ENCODE measurements at places on chromosomes 1 and 21.

DNA sequence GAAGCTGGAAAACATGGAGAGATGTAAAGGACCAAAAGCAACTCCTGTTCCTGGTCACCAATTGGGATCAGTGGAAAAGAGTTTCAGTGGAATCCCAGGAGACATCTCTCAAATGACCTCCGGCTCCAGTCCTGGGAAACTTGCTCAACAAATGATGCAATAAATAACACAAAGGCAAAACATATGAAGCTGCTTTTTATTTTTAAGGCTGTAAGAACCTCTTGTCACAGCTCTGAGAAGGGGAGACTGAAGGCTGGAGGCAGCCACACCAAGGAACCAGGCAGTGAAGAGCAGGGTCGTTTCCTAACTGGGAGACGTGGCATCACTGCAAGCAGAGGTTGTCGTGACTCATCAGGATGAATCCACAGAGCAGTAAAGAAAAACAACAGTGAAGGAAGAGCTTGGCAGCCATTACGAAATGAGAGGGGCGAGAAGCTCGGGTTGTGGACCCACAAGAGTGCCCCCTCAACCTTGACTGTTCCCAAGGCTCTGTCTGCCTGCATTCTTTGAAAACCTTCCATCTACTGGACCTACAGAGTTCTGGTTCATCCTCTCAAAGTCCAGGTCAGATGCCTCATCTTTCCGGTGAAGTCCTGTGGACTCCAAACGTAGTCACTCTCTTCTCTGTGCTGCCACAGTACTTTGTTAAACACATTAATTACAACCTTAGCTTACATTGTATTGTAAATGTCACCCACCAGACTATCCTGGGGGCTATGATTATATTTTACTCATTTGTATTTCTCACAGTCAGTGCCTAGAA is 32.1 kb downstream of the JAK1 start:
- no peak for DNase-seq

DNA sequence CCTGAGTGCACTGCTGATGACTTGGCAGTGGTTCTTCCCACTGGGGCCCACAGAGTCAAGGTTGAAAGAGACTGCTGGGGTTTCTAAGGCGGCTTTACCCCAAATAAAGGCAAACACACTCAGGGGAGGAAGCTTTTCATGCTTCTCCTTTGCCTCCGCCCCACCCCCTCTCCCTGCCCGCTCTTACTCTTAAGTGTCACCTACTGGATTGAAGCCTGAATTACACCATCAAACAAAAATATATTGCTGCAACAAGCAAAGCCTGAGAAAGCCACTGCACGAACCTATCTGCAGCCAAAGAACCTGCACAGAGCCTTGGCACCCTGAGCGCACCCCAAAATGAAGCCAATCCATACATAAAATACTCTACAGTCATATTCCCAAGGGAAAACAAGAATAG is 63.1 kb downstream of the PTGFR start:
- peak; percentile 27 for DNase-seq

DNA sequence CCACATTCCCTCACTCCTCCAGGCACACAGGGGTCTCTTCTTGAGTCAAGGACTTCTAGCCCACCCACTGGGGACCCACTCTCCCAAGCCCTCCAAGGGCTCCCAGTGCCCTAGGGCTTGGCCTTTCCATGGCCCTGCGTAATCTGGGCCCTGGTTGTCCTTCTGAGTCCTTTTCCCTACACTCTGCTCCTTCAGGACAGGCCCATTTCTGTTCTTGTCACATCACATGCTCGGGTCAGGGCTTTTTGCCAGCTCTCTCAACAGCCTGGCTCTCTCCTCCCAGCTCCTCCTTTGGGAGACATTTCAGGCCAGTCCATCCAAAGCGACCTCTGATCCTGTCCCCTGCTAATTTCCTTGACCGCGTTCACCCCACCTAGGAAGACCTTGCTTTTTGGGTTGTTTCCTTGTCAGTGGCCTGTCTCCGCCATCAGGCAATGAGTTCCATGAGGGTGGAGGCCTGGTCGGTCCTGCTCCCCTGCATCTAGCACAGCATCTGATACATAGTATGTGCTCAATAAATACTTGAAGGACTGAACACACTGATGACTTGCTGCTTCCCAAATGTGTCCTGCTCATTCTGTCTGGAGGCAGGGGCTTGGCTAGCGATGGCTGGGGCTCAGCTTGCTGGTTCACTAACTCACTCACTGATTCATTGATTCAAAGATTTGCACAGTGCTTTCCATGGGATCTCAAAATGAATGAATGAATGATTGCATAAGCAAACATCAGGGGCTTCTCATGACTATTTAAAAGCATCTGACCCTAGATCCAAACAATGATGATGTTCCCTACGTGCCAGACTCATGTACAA is 44.8 kb downstream of the DHRS3 start:
- no peak for DNase-seq

DNA sequence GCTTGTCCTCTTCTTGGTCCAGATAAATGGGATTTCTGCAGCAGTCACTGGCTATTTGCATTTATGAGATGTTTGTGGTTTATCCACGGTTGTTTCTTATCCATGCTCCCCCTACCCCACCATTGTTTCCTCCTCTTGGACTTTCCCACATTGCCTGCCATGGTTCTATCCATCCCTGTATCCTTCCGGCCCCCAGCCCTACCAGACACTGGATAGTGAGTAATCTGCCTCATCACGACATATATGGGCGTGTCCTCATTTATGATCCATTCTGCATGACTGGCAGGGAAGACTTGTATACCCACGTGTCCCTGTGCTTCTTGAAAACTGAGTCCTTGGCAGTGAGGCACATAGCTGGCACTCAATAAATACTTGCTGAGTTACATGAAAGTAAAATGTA is 40.1 kb downstream of the CACNA1S start:
- no peak for DNase-seq

- DNase-seq: no peak
These were observed 1147.6 kb upstream of the ADGRL4 start for GRCh38 chr1:80154176-80154575.

DNA sequence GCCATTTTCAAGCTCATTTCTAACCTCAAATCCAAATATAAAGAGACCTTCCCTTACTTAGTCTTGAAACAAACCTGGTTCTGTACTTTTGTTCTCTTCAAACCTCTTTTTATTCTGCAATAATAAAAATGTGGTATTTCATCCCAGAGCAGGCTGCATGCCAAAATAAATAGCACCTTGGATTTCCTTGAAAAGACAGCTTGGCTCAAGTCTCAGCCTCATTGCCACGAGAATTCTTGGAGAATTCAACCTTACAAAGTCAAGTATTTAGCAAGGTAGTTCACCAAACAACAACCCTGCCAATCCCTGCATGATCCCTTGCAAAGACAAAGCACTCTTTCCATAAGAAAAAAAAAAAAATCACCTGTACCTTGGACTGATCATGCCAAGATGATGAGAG is 33.8 kb downstream of the KANK4 start:
- DNase-seq: no peak

DNA sequence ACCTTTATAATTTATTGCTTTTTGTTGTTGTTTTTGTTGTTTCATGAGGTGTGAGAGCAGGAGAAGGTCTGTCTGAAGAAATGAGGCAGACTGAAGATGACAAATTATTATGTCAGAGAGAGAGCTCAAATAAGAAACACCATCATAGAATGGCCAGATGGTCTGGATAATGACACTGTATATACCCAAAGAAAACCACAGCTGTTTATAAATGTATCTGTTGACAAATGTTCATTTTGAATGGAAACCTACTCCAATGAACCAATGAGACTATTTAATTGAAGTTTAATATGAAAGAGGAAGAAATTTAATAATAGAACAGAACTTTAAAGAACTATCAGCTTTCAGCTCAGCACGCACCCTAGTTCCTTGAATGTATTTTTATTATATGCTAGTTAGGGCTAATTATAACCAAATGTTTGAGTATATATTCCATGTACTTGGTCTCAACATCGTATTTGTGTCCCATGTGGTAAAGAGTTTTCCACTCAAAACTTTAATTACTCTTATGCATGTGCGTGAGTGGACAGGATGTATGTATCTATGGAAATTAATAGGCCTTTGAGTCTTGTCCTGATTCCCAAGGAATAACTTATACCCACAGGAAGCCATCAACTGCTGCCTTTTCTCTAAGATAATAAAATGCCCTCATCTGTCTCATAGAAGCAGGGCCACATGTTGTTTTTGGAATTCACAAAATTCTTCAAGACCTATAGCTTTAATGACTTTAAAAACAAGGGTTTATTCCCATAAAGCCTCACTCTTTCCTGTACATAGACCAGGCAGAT is 202.7 kb downstream of the KCNK2 start:
- no peak for DNase-seq

DNA sequence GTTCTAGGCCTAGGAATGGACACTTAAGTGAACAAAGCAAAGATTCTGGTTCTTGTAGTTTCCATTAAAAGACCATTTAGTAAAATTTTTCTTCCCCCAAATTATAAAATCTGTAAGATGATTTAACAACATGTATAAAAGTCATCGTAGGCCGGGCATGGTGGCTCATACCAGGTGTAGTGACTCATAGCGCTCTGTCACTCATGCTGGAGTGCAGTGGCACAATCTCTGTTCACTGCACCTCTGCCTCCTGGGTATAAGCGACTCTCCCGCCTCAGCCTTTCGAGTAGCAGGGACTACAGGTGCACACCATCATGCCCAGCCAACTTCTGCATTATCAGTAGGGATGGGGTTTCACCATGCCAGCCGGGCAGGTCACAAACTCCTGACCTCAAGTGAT is 9.1 kb downstream of the ASPM start:
- no peak for DNase-seq

- DNase-seq: no peak
These were observed 95.5 kb upstream of the EDN2 start for GRCh38 chr1:41580021-41580420.

DNA sequence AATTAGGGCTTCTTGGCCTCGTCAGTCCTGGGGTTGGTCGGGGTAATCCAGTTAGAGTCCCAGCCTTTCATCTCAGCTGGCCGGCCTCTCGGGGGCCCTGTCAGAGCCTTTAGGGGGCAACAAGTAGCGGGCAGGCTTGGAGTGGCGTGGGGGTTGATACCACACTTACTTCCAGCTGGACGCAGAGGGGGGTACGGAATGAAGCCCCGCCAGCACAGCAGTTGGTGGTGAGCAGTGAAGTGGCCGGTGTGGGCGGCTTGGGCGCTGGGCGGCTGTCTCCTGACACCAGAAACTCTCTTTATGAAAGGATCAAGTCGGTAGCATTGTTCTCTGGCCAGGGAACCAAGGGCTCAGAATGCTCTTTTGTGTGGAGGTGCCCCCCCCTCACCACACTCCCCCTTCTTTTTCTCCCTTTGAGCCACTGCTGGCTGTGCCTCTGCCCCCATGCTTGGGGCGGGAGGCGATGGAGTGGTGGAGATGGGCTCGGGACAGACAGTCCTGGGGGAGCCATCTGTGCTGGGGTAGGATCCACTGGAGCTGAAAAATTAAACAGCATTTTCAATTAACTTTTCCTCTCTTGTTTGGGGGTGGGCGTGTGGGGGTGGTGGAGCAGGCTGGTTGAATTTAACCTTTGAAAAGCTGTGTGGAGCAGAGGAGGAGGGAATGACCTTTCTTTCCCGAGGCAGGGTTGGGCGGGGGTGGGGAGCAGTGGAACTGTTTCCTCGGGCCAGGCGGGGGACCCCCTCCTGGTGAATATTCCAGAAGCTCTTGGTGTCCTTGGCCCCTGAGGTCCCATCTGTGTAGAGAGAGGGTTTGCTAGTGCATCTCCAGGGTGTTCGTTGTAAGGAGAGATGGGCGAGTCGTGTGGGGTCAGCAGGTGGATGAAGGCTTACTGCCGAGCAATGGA is 102.7 kb downstream of the RNF220 start:
- no peak for DNase-seq

- DNase-seq: no peak
These were observed 219.2 kb downstream of the FOXD2 start for GRCh38 chr1:47656719-47657685.

DNA sequence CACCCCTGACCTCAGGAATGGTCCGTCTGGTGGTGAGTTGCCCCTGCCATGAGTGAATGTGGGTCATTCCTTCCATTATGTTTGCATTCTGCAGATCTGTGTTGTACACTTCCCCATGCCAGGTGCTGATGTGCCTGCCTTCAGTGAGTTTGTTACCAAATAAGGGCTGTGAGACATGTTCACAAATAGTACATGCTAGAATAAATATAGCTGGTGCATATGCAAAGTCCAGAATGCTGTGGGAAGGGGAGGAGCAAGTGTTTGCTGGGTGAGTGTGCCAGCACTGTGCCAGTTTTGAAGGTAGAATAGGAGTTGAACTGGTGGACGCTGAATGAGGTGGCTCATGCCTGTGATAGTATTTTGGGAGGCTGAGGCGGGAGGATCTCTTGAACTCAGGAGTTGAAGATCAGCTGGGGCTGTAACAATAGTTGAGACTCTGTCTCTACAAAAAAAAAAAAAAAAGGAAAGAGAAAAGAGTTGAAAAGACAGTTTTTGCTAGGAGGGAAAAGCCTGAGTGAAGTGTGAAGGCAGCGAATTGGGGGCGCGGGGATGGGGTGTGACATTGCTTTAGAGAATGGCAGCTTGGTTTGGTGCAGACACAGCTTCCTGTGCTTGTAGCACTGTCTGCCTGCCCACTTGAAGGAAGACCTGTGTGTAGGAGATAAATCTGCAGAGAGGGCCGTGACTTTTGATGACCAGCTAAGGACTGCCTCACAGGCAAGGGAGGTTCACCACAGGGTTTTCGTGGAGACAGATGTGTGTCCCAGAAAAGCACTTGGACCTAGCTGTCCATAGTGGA is 61.1 kb downstream of the LGR6 start:
- peak; percentile 27 for DNase-seq

DNA sequence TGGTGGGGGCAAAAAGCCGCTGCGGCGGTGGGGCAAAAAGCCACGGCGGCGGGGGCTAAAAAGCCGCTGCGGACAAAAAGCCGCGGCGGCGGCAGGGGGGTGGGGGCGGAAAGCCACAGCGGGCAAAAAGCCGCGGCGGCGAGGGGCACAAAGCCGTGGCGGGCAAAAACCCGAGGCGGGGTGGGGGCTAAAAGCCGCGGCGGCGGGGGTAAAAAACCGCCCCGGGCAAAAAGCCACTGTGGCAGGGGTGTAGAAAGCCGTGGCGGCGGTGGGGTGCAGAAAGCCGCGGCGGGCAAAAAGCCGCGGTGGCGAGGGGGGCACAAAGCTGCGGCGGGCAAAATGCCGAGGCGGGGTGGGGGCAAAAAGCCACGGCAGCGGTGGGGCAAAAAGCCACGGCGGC is 3901.8 kb downstream of the SRGAP2C start:
- DNase-seq: no peak

DNA sequence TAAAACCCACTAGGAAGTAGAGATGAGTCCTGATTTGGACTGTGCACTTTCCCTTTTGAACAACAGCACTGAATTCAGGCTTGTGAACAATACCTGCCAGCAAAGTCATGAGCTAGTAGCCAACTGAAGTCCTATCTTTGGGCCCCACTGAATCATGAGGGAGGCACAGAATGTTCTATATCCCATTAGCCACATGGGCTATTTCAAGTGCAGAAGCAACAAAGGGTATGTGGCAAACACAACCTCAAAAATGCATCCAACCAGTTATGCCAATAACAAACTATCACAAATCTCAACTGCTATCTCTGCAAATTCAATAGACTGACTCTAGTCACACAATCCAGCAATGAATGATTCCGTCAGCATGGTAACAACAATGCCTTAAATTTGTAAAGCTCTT is 276.0 kb downstream of the MRPL39 start:
- no peak for DNase-seq

Data from hematopoietic multipotent progenitor cell treated with erythropoietin and hydrocortisone succinate and interleukin-3 and kit ligand, for 6 days (in vitro differentiated cells).